ENCODE measurements at places on chromosomes 4 and X.

- DNase-seq = peak; percentile 10
These were observed 986.0 kb downstream of the CCSER1 start for GRCh38 chr4:91113130-91113706.

DNA sequence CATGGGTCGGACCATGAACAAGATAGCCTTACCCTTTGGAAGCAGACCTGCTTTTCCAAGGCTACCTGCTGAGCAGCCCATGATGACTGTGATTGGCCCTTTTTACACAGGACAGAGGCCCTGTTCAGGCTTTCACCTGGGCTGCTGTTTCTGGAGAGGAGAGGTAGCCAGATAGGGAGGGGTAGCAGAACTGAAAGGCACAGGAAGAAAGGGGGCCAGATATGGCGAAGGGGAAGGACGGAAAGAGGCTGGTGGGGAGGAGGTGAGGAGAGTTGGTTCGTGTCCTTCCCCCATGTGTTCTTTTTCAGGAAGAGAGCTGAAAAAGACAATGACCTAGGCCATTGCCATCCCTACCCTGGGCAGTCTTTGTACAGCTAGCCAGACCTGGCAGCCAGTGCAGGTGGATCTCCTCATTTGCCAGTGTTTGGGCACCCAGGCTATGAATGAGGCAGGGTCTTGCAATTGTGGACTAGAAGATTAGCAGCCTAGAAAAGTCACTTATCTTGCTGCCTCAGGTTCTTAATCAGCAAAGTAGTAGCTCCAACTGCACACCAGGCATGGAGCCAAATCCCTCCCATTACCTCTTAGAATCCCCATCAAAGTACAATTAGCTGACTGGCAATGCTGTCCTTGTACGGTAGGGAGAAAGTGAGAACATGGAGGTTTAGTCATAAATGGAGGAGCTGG lies 139.6 kb downstream of the AMMECR1 start:
- DNase-seq = no peak

- DNase-seq = no peak
These were observed 30.8 kb downstream of the MOB1B start for GRCh38 chr4:70932984-70933383.

- no peak for DNase-seq
These were observed 79.8 kb upstream of the TLL1 start for GRCh38 chr4:165793236-165793635.

GRCh38 chrX:69510137-69510715 lies 6.1 kb downstream of the NALF2 start:
- DNase-seq = no peak

DNA sequence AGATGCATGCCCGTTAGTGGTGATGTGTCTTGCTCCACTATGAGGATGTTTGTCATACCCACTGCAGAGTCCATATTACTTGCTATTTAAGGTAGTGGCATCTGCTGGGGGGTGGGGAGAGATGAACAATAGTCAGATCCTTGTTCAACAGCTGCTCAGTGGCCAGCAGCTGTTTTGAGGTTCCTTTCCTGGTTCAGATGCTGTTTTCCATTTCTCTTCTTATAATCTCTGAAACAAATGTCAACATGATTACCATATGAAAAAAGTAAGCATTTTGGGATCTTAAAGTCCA lies 1567.9 kb upstream of the TENM3 start:
- DNase-seq = no peak

DNA sequence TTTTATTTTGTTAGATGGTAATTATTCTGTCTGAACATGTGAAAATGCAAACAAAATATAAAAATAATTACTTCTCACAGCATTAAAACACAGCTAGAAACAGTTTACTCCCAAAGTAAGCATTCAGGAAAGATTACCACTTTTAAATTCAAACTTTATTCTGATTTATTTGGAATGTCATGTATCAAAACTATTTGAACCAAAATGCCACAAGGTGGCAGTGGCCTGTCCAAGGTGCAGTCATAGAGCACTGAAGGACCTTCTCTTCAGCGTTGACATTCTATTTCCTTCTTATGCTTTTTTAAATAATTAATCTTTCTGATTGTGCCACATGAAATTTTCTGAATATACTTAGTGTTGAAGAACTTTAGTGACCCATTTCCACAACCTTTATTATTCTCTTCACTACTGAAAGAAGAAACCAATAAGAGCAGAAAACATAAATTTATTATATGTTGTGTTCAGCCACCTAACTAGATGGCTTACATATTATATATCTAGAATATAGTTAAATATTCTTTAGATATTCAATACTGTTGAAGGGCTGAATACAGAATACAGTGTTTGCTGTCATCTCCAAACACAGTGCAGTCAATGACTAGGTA lies 283.6 kb downstream of the CFAP299 start:
- DNase-seq = no peak

DNA sequence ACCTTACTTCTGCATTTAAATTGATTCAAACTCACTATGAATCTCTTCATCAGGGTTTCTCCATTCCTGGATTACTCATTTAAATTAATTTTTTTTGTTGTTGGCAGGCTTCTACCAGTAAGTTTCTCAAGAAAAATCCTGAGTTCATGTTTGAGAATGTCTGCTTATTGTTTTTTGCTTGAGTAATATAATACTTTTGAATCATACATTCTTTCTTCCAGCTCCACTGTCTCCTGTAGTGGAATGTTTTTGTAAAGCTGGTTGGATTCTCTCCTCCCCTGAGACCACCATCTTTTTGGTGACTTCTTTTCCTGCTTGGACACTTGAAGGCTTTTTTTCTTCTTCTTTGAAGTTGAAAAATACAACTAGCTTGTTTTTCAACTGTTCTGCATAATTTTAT lies 4.3 kb upstream of the MID1IP1 start:
- no peak for DNase-seq

DNA sequence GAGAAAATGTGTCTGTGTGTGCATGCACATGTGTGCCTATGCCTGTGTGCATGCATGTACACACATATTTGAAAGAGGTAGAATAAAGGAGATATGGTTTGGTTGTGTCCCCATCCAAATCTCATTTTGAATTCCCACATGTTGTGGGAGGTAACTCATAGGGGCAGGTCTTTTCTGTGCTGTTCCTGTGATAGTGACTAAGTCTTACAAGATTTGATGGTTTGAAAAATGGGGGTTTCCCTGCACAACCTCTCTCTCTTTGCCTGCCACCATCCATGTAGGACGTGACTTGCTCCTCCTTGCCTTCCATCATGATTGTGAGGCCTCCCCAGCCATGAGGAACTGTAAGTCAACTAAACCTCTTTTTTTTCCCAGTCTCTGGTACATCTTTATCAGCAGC lies 87.2 kb downstream of the PRDM5 start:
- DNase-seq = no peak

GRCh38 chr4:19941434-19941833 lies 310.3 kb upstream of the SLIT2 start:
- no peak for DNase-seq

DNA sequence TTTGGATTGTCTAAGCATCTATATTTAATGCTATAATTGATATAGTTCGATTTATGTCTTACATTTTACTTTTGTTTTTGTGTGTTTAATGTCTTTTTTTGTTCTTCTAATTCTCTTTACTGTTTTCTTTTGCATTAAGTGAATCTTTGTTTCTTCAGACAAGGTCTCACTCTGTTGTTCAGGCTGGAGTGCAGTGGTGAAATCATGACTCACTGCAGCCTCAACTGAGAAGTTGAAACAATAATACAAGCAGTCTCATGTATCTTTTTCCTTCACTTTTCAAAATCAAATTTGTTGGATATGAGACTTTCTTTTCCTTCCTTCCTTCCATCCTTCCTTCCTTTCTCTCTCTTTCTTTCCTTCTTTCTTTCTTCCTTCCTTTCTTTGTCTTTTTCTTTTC lies 1401.6 kb downstream of the ADGRL3 start:
- no peak for DNase-seq

DNA sequence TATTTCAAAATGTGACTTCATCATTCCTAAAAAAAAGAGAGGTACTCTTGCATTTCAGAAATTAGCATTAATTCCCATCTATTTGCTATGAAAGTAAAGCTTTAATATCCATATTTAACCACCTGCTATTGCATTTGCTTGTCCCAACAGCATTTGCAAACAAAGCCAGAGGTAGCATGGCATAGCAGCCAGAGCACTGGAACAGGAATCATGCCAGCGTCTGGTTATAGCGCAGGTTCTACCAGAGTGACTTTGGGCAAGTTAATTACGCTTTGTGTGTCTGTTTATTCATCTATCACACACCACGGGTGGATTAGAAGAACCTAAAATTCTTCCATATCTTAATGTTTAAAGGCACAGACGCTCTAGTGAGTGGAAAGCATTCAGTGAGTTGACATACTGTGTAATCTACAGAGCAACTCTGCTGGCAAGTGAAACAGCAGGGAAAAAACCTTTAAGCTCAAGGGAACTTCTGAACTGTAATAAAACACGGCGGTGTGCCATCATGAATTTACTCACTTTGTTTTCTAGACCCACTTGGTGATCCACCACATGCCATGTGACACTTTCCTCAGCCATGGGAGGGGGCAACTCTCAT lies 76.6 kb upstream of the QRFPR start:
- peak; percentile 28 for DNase-seq

Measured in retina (tissue), 1 donor.